NCI-H187 (cell line): ENCODE measurements at places on chromosomes 2 and 18.

DNA sequence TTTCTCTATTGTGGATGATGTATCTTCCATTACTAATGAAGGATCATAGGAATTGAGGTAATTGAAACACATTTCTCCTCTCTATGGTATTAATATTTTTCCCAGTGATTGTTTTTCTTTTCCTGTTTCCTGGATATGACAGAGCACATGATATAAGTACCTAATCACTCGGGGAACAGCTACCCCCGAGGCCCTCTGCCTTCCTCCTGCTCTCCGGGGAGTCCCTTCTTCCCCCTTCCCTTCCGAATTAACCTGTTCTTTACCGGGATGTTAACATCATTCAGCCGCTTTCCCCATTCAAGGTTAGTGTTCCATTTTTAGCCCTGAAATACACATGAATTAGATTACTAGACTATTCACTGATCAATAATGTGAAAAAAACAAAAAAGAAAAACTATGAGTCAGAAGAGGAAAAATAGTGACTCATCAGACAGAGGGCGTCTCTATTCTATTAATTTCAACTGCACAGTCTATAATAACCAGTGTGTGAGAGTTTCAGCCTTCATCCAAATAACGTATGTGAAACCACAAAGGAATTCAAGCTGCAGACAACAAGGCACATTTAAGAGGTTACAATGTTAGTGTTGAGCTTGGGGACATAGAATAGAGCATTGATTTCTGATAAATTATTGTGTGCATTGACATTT is 450.8 kb downstream of the DLGAP1 start:
- DNase-seq = no peak

DNA sequence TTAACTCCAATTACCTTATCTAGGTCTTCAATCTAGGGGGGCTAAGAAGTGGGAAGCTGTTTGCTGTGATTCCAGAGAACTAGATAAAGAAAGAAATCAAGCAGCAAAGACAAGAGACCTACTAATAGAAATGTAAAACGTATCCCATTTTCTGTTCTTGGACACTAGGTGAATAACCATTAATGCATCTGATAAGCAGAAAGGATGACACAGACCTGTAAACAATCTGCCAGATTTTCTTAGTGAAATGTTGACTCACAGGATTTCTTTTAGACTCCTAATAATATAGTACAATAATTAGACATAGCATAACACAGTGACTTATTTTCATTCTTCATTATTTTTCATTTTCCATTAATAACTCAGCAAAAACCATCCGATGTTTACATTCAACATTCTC is 1.3 kb downstream of the WDR35 start:
- no peak for DNase-seq

- no peak for DNase-seq
Measured at GRCh38 chr2:134689315-134689714, 29.5 kb downstream of the TMEM163 start.

DNA sequence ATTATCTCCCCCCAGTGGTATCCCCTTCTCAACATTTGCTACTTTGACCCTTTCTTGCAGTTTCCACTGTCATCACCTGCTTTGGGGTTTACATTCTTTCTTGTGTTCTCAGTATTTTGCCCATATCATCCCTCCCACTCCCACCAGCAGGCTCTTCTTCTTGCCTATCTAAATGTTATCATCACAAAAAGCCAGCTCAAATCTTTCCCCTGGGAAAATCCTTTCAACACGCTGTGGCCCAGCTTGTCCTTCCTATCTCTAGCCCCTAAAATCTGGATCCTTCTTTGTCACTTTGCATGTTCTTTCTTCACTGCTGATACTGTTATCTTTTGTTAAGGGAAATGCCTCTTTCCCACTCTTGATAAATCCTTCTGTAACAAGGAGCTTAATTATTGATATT is 138.2 kb downstream of the RAD51AP2 start:
- DNase-seq = no peak

GRCh38 chr2:39849982-39850526 is 71.0 kb upstream of the THUMPD2 start:
- no peak for DNase-seq

DNA sequence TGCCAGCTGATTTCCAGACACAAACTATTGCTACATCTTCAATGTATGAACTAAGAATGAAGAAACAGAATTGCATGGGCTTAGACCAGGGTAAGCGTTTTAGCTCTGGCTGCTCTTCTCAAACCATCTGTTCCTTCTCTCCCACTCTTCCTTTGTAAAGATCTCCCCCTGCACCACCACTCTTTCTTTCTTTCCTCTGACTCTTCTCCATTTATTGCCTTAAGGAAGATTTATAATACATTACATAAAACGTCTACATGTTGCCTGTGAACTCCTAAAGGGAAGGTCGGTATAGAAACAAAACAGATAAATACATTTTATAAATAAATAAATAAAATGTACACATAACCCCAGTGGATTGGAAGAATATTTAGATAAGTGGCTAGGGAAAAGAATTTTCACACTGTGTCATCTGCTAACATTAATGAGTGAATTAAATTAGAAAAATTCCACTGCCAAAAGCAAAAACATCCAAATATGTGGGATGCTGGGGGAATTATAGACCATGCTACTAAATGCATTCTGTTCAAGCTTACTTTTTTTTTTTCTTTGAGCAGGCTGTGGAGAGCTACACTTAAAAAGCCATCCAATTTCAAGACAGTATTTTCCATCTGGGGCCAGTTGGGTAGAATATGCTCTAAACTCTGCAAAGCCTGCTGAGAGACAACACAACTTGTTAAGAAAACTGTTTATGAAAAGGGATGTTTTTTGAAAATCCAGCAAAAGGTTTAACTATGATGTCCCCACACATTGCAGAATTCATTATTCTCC is 41.5 kb downstream of the NCKAP5 start:
- DNase-seq = no peak

DNA sequence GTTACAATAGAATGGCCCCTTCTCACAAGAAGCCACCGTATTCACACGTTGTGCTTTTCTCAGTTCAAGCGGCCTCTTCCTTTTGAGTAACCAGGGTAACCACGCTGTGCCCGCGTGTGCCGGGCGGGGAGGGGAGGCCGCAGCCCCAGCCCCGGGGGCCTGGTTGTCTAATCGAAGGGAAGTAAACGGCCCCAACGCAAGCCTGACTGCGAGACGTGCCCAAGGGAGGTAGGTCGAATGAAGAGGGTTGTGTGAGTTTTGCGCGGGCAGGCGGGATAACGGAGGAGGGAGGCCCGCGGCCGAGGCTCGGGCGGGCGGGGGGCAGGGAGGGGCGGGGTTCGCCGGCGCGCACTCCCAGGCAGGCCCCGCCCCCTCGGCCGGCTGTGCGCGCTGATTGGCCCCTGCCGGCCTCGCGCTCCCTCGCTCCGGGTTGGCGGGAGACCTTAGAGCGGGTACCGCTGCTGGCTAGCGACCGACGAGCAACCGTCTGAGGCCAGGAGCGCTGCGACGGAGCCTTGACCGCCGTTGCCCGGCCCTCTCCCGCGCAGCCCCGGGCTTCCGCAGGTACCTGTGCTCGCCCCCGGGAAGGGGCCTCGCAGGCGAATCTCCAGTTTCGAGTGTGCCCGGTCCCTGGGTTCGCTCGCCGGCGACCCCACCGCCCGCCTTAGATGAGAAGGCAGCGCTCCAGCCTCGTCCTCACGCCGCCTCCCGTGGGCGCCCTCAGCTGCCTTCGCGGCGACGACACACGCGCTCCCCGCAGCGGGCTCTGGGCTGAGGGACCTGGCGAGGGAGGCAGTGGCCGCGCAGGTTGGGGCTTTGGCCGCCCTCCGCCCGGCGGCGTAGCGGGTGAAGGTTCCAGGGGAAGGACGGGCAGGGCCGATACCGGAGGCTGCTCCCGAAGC is at the start of gene SPDYA:
Gene SPDYA, plus strand, starts transcription at position 451 of the 902 bp plus-strand sequence. CDS start 5,181 bp downstream, outside the sequence.
- DNase-seq = peak; percentile 52

DNA sequence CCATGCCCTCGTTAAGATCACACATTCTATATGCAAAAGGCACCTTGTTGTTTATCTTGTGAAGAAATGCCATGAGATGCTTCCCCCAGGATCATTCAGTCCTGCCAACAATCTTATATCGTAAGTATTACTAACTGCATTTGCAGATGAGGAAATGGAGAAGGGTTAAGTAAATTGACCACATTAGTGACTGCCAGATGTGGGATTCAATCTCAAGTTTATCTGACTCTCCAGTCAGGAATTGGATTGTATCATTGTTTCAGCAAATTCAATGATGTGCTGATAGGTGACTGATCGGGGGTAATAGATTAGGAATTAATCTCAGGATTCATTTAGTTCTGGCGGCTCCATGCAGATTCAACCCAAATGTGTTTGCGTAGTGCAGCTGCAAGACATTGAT is 106.2 kb downstream of the CNTNAP5 start:
- no peak for DNase-seq

- no peak for DNase-seq
Measured at GRCh38 chr2:104897515-104898184, 43.7 kb downstream of the POU3F3 start.

DNA sequence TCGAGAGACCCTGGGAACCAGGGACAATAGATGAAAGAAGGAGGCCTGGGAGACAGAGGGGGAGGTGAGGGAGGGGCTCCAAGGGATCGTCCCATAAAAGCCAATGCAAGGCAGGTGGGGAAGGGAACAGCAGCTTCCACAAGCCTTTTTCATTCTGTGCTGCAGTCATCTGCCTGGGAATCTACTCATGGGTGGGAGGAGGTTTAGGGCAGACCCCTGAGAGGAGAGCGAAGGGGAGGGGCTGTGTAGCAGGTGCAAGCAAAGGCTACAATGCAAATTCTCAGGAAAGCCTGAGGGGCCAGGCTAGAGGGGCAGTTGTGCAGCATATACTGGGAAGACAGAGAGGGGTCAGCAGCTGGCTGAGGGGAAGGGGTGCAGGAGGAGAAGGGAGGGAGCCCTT is 135.4 kb downstream of the SETBP1 start:
- no peak for DNase-seq

DNA sequence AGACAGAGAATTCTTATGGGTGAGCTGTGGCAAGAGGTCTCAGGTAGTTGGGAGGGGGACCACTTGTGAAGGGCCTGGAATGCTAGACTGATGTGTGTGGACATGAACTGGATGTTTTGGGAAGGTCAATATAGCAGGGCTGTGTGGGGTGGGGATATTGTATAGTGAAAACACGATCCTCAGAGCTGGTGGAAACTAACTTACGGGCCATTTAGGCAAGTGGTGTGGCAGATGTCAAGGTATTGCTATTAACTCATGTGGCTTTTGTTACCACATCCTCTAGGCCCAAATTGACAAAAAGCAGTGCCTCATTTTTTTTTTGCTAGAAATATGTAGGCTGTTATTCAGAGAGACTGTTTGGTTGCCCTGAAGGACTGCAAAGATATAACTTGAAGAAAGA is 8.0 kb upstream of the GALNT1 start:
- DNase-seq = no peak
